Kasumi-1 (cell line): ENCODE measurements at places on chromosomes 3 and 15.

GRCh38 chr3:131972091-131972490 lies 62.7 kb downstream of the CPNE4 start:
- DNase-seq = no peak

- DNase-seq = no peak
Observed at GRCh38 chr3:125318871-125319270, 56.3 kb downstream of the ZNF148 start.

- DNase-seq = no peak
Observed at GRCh38 chr3:134917631-134918030, 122.6 kb downstream of the EPHB1 start.

GRCh38 chr3:4224331-4224730 lies 78.8 kb upstream of the SETMAR start:
- DNase-seq = no peak

DNA sequence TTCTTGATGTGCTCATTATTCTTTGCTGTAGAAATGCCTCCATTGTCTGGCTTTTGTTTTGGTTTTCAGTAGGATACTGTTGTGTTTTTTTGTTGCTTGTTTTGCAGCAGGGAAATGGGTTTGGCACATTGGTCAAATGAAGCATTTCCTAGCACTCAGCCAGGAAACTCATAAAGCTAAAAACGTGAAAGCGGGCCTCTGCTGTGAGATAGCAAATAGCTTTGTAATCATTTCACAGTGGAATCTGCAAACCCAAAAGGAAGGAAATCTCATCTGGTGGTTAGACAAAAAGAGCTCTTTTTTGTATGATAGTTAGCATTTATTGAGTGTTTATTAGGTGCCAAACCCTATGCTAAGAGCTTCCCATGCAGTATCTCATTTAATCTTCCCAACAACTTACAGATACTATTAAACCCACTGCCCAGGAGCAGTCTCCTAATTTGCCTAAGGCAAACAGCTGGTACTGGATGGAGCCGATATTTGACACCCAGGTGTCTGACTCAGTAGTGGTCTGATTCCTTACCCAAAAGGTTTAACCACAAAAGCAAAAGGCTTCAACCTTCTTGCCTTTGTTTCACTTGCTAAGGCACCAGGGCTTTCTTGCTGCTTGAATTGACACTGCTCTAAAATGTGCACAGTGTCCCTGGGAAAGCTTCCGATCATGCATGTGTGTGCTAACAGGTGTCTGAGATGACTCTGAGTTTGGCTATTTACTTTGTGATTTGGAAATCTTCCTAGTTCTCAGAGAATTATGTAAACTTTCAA lies 527.9 kb upstream of the MDFIC2 start:
- no peak for DNase-seq

- no peak for DNase-seq
Observed at GRCh38 chr3:139110072-139110830, 65.6 kb upstream of the PRR23C start.

DNA sequence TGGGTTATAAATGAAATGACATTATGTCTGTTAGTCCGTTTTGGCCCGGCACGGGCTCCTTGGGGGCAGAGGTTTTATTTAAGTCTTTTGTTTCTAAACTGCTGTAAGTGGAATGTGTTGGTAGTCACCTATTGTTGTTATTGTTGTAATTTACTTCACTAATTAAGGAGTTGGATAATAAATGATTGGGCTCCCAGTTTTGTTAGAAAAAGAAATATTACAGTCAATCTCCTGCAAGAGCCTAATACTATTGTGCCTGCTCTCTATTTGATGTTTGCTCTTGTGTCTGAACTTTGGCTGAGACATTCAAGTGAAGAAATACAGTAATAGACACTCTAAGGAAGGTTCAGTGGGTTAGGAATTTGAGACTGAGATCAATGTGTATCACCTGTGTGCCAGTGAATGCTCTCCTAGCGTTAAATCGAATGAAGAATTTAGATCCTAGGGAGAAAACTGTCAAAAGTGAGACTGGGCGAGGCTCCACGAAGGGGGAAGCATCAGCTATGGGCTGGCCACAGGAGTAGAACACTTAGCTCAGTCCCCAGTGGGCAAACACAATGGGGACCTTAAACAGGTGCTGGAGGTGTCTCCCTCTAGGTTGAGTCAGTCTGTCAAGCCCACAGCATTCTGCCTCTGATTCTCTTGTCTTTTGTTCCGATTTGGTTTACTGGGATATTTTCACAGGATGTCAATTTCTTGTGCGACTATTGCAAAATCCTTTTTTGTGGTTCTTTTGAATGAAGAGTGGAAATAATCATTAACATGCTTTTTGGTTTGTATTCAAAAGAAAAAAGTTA lies 1.2 kb downstream of the ROBO2 start:
- DNase-seq = no peak

- no peak for DNase-seq
Observed at GRCh38 chr15:29692527-29692926, 129.7 kb downstream of the TJP1 start.

DNA sequence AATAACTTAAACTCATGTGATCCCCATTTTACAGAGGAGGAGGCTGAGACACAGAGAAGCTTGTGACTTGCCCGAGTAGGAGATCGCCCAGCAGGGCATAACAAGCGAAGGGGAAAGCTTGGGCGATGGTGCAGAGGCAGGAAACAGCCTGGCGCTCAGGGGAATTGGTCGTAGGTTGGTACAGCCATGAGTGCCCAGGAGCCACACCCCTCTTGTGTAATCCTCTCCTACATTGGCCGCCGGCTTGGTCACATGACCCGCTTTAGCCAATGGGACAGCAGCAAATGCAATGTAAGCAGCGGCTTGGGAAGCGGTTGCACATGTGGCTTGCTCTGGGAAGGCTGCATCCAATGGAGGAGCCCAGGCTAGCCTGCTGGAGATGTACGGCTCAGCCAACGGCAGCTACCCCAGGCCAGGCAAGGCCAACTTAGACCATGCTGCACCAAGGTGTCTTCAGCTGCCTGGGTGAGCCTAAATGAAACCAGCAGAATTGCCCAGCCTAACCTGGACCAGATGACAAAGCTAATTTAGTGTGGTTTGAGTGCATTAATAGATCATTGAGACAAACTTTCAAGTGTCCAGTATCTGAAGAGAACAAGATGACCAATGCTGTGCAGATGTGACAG lies 50.3 kb upstream of the SLC6A6 start:
- DNase-seq = no peak

DNA sequence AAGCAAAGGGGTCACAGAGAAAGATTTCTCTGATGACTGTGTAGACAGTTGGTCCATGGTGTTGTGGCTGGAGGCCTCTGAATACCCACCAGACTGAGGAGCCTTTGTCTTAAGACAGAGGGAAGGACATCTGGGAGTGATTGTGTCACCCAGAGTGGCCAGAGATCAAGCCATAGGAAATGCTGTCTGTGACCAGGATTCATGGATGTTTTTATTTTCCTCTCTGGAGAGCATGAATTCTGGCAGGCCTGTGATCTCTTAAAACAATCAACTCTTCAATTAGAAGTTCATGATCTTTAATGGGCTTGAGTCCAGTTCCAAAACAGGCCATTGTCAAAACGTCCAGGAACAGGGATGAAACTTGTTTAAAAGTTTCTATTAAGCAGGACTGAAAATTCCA lies 198.9 kb upstream of the CTDSPL start:
- DNase-seq = no peak

GRCh38 chr15:80615783-80616391 lies 79.2 kb upstream of the ABHD17C start:
- peak; percentile 13 for DNase-seq

DNA sequence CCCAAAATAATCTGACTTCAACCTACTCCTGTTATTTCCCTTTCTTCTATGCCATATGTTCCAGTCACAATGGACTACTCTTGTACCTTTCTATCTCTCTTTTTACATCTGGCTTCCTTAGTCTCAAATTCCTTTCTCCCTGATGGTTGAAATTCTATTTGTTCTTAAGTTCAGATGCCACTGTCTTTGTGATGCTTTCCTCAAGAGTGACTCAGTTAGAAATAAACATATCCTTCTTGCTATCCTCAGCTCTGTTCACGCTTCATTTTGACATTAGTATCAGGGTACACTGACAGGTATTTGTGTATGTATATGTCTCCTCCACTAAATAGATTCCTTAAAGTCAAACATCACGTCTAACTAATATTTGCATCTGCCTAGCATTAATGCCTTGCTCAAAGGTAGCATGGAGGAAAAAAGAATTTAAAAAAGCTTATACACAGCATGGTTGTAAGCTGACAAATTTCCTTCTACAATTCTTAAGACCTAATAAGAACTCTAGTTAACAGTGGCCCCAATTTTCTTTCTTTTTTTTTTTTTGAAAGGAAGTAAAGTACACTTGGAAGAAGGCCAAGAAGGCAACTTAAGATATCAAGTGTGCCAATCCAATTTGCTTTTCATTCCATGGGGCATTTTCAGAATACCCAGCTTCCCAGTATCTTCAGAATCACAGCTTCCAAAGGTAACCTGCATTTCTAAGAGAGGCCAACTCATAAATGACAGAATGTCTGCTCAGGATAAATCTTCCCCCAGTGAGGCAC lies 58.0 kb downstream of the CHAC1 start:
- DNase-seq = no peak

GRCh38 chr15:66886686-66887273 lies 178.6 kb upstream of the SMAD3 start:
- DNase-seq = no peak

GRCh38 chr3:69698728-69699127 lies 40.5 kb upstream of the MITF start:
- no peak for DNase-seq

DNA sequence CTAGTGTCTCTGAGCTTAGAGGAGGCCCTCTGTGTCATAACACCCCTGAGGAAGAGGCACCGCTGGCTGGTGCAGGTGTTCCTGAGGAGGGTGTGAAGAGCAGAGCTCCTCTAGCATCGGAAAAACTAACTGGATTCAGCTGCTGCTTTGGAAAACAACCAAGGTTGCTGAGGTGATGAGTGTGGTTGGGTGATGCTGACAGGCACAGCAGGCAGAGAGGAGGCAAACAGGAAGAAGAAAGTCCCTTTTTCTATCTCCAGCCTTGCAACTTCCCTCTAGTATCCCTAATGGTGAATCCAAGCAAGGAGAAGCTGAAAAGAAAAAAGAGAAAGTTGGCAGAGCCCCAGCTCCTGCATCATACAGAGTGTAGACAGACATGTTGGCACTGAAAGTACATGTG lies 3.8 kb upstream of the OR4F15 start:
- DNase-seq = no peak

DNA sequence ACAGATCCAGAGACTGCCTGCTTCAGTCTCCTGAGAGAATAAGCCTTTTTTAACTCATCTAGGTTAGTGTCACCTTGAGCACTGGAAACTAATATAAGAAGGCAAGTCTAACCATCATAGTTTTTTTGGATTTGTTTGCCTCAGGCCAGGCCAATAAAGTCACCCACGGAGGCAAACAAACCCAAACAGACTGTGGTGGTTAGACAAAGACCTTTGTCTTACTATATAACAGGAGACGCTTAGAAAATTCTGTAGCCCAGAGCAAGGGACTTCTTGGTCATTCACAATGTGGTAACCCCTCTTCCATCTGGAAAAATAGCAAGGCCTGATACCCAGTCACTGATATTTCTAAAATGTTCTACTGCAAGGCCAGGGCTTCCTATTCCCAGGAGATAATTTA lies 45.3 kb upstream of the PPP2R3A start:
- no peak for DNase-seq

- DNase-seq = no peak
Observed at GRCh38 chr3:51706788-51707731, at the start of gene GRM2. Gene GRM2 (plus strand): TSS chr3:51707068. CDS start chr3:51708984, 1,916 bp downstream.

DNA sequence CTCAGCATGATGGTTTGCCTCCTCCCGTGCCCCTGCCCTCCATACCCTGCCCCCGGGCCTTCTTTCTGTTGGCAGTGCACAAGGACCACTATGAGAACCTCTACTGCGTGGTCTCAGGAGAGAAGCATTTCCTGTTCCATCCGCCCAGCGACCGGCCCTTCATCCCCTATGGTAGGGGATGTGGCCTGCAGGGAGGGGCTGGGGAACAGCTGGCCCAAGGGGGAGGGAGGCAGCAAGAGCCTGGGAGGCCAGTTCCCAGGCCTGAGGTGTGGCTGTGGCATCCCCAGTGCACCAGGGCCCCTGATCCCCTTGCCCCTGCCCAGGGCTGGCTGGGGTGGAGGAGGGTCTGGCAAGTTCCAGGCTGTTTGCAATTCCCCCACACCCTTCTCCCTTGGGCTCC lies 2.6 kb upstream of the PLA2G4B start:
- no peak for DNase-seq

- no peak for DNase-seq
Observed at GRCh38 chr15:87736891-87737389, 519.6 kb downstream of the NTRK3 start.

DNA sequence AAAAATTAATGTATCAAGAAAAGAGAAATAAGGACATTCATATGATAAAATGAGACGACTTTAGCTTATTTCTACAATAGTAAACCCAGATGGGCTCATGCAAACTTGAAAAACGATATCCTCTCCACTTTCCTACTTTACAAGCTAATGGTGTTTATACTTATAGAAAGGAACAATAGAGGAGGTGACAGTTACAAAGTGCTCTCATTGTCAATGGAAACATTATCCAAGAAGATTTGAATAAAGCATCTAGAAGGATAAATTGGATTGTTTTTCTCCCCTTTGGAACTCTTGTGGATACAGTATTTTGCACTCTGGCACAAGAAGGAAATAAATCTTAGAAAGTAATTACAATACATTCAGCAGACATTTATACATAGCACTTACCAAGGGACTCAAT lies 20.2 kb upstream of the CCDC66 start:
- no peak for DNase-seq

DNA sequence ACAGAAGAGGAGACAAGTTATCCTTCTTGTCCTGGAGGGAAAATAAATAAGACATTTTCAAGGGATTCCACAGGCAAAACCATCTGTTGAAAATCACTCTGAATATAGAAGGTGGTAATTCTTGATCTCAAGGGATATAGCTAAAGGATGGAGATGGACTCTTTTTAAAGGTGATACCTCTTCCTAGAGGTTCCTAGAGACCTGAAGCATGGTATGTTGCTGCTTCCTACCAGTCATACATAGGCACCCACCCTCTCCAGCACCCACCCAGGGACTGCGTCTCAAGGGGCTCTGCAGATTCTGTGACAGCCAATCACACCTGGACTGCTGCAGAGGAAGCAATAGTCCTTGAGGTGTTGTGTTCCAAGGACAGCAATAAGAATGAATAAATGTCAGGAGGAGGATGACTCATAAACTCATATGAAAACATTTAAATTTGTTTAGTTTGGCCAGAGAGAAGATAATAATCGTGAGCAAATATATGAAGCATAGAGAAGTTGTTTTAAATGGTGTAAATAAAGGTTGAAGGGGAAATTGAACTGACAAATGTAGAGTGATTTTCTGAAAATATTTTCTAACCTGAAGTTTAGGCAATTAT lies 741.6 kb upstream of the CBLB start:
- DNase-seq = no peak

GRCh38 chr3:30904996-30905395 lies 10.5 kb upstream of the GADL1 start:
- no peak for DNase-seq

DNA sequence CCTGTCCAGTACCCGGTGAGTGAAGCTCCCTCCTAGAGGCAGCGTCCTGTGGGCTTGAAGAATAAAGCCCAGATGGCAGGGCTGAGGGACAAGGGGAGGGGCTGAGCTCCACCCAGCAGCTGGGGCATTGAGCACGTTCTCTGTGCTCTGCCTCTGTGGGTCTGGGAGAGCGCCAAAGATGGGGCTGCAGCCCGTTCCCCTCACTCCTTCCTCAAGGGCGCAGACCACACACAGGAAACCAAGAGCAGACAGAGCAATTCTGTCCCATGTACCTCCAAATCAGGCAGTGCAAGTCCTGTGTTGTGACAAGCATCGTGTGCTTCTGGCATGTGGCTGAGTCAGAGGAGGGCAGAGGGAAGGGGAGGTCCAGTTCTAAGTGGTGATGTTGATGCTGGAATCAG lies 15.7 kb upstream of the KIF23 start:
- peak; percentile 85 for DNase-seq
